Activated CD8-positive, alpha-beta memory T cell treated with anti-CD3 and anti-CD28 coated beads for 1 hour (primary cell): ENCODE measurements at places on chromosomes 6 and 20.

DNA sequence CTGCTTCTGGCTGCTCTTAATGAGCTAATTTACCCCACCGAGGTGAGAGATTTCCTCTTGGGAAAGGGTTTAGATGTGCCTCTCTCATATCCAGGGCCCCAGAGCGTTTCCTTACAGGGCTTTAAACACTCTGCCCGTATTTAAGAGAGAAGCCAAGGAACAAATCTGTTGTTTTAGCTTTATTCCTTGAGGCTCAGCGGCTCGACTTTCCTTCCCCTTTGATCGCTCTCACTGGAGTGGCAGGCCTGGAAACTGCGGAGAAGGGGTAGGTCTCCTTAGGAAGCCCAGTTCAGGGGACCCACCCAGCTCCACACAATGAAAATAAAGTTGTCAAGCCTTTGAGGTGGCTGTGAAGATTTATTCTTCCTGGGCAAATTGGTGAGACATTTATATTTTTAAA is 132.0 kb upstream of the JAG1 start:
- DNase-seq = no peak

GRCh38 chr6:48552905-48553304 is 441.9 kb upstream of the PTCHD4 start:
- no peak for DNase-seq

DNA sequence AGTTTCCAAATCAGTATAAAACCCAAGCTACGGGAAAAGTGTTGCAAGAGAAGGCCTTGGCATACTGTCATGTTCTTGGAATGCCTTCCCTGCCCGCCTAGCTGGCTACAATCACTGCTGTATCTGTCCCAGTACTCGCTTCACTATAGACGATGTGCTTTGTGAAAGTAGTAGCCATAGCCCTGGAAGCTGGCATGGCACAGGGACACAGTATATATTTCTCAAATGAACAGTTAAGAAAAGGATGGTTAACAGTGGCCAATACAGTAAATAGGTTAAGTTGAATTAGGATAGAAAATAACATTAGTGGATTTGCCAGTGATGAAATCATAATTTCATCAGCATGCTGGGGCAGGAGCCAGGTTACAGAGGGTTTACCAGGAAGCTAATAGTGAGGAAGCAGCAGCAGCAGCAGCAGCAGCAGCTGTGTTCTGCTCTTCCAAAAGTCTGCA is 499.3 kb downstream of the CDKAL1 start:
- DNase-seq = no peak

GRCh38 chr6:43840490-43841218 is 70.6 kb downstream of the VEGFA start:
- DNase-seq = no peak

DNA sequence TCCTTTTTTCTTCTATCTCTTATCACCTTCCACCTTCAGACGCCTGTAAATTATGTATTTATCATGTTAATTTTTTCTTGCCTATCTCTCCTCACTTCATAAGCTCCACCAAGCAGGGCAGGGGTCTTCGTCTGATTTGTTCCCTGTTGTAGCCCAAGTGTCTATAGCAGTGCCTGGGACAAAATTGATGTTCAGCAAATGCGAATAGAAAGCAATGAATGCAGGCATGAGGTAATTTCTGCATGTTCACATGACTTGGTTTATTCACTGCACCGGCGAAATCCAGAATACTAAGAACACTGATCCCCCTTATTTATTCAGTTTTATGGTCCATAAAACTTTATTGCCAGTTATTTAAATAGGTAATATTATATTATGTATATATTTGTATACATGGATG is 162.1 kb downstream of the TBC1D7 start:
- no peak for DNase-seq

GRCh38 chr20:440636-441035 is 21.7 kb downstream of the TBC1D20 start:
- DNase-seq = no peak
